Stimulated activated CD4-positive, alpha-beta T cell treated with anti-CD3 and anti-CD28 coated beads, Interleukin-2, amount 100 ng/mL, for 48 hours (primary cell): ENCODE measurements at places on chromosomes 12 and 14.

DNA sequence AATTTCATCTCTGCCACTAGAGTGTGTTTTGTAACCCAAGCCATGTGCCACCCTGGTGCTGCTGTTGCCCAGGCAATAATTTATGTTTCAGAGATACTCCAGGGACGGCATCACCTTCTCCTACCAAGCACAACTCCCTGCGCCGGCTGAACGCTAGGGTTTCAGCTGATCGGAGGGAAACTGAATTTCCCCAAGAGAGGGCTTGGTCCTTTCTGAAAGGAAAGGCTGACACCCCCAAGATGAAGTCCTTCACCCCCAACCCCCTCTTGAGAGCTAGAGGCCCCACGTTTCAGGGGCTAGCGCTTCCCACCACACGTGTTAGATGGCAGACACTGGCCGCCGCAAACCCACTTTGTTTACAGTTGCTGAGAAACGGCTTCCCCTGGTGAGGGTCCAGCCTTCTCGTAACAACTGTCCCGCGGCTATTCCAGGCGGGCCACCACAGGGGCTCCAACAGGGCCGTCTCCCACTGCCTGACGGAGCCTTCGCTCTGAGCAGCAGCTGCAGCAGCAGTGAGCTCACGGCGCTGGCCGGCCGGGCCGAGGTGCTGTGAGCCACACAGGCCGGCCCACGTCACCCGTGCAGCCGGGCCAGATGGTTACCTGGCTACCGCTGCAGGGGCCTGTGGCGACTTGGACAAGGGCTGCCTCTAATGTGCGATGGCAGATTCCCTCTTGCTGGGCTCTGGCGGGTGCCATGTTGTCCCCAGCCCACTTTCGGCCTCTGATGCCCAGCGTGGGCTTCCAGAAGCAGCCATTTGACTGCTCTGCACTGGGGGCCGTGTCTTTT lies 66.4 kb downstream of the TESC start:
- DNase-seq, result no peak

- peak; percentile 31 for DNase-seq
Measured at GRCh38 chr12:121530600-121531355, 50.0 kb downstream of the KDM2B start.

DNA sequence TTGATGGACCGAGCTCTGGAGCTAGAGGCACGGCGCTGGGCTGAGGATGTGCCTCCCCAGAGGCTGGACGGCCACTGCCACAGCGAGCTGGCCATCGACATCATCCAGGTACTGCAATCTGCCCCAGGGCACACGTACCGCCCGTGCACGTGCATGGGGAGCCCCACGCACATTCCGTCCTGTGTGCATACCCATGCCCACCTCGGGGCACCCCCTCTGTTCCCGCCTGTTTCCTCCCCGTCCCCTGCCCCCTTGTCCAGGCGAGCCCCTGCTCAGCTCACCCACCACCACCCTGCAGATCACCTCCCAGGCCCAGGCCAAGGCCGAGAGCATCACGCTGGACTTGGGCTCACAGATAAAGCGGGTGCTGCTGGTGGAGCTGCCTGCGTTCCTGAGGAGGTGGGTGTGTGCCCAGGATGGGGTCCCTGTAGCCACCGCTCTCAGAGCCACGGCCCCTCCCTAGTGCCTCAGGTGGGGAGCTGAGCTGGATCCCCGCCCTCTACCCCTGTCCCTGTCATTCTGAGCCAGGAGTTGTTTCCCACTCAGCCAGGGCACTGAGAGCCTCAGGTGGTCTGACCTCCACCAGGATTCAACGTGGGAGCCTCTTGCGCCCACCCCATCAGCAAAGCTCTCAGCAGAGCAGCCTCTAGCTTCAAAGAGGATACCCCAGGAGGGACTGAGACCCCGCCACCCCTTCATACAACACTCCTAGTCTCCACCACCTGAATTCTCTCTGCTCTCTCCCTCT lies 6.9 kb downstream of the TNFAIP2 start:
- no peak for DNase-seq

GRCh38 chr12:57232156-57232756 lies 2.7 kb downstream of the SHMT2 start:
- DNase-seq, result no peak

- no peak for DNase-seq
Measured at GRCh38 chr14:93267149-93267711, 60.2 kb downstream of the UBR7 start.

- DNase-seq, result no peak
Measured at GRCh38 chr12:3113671-3114325, 36.6 kb downstream of the TSPAN9 start.

DNA sequence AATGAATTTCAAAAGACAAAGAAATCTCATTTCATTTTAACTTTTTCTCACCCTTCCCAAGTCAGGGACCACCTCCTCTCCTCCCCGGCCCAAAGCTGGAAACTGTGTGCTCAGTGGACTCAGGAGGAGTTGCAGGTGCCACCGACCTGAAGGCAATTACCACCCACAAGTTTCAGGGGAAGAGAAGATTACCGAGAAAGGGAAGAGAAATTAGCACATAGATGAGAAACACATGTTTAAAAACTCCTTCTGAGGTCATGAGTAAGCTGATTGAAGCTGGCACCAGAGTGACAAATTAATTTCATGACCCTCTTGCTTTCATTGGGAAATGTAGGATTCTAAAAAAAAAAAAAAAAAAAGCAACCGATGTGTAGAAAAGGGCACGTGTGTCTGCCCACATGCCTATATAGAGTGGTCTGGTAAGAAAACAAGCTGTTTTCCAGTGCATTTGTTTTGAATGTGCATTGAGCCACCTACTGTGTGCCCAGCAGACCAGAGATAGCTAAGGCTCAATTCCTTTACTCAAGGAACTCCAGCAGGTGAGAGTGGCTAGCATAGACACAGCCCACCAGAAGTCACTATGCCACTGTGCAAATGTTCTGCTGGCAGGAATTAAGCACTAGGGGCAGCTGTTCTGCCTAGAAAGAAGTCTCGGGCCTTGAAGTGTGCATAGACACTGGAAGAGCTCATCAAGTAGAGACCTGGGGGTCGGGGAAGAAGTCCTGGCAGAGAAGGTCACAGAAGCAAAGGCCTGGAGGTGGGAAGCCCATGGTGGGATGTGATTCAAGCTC lies 30.5 kb downstream of the DPF3 start:
- no peak for DNase-seq

- DNase-seq, result no peak
Measured at GRCh38 chr12:26471560-26471959, 276.2 kb downstream of the SSPN start.

DNA sequence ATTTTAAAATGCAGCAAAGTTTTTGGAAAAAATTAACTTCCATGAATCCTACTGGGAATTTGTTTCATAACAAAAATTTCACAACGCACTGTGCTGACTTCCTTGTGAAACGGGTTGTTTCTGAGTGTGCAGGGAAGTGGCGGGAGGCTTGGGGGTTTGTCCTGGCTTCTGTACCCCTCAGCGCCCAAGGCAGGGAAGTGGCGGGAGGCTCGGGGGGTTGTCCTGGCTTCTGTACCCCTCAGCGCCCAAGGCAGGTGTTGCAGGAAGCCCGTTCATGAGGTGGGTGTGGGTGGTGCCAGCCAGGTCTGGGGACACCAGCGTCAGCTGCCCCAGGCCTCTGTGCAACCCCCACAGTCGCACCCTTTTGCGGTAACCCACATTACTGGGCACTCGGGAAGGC lies 25.1 kb downstream of the ADGRD1 start:
- DNase-seq, result no peak

DNA sequence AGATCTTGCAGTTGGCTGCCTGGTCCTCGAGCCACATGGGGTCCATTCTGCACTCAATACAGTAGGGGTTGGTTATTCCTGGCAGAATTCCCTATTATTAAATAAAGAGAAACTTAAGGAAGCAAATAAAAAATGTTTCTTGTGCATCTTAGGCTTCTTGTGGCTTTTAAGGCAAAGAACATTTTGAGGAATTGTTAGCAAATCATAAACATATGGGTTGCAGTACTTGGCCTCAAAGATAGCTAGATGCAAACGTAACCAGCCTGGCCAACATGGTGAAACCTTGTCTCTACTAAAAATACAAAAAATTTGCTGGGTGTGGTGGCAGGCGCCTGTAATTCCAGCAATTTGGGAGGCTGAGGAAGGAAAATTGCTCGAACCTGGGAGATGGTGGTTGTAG lies 50.8 kb upstream of the KCNA5 start:
- no peak for DNase-seq

GRCh38 chr12:71760471-71760870 lies 5.8 kb downstream of the RAB21 start:
- DNase-seq, result no peak

- no peak for DNase-seq
Measured at GRCh38 chr14:61663312-61663979, 31.9 kb upstream of the HIF1A start.

GRCh38 chr14:97219431-97220017 lies 422.3 kb downstream of the VRK1 start:
- DNase-seq, result peak; percentile 11

GRCh38 chr12:115648463-115648862 lies 629.0 kb downstream of the MED13L start:
- no peak for DNase-seq

DNA sequence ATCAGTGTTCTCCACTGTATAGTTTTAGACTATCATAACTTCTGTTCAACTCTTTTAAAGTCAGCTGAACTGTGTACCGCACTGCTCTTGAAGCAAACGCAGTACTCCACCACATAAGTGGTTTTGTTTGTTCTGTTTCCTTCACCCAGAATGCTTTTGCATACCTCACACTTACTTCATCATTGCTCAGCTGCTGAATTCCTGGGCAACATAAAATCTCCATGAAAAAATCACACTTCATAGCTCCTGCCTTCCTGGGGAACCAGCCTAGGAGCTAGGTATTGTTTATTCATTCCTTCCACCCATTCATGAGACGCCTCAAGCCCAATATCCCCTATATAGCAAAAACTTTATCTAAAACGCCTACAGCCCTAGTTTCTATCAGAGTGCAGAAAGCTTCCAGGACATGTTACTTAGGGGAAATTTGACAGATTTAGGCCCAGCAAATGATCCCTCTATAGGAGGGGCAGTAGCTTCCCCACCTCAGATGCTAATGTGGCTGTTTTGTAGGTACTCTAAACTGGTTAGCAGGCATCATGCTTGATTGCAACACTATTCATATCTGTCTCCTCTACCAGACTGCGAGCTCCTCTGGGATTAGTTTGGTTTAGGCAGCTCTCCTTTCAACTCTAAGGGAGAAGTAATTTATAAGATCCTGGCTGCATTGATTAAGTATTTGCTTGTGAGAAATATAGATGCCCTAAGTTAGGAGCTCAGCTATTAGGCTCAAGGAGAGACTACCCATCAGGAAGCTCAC lies 44.5 kb downstream of the LRRC9 start:
- no peak for DNase-seq
